ENCODE measurements at places on chromosomes 4 and X.

GRCh38 chr4:111562826-111563225 is 582.4 kb upstream of the FAM241A start:
- DNase-seq, result no peak

DNA sequence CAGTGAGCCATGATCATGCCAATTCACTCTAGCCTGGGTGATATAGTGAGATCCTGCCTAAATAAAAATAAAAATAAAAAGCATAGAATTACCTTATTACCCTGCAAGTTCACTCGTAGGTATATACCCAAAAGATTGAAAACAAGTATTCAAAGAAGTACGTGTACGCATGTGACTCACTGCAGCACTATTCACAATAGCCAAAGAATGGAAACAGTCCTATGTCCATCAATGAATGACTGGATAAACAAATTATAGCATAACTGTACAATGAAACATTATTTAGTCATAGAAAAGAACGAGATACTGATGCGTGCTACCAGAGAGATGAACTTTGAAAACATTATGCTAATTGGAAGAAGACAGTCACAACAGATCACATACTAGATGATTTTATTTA is 204.6 kb upstream of the DIAPH2 start:
- DNase-seq, result no peak

GRCh38 chr4:41070516-41071281 is 143.6 kb downstream of the APBB2 start:
- DNase-seq, result no peak

GRCh38 chrX:12953420-12953819 is 21.5 kb upstream of the TMSB4X start:
- DNase-seq, result no peak

DNA sequence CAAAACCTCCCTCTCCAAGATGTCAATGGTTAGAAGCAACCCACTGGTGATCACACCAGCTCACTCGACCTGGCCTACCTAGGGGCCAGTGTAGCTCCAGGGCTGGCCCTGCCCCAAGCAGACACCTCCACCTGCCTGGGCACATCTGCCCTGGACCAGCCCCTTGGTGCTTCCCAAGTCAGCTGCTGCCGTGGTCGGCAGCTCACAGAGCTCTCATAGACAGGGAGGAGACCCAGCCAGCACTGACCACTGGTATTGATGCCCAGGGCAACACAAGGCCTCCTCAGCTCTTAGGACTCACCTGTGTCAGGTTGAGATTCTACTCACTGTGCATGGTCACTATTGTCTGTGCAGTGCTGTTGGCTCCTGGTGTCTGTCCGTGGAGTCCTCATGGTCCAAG is 51.7 kb downstream of the SEPSECS start:
- no peak for DNase-seq

DNA sequence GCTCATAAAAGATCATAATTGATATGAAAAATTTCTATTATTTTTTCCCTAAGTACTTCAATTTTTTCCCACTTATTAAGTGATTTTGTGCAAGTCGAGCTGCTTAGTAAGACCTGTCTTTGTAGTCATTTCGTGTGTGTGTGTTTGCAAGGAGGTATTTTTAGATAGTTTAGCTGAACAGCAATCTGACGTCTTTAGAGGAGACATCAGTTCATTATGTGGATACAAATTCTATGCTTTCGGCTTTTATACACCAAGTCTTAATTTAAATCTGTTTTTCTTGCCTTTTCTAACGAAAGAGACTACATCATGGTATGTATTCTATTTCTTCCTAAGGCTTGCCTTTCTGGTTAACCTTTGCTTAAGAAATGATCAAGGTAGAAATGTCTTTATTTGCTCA is 179.4 kb downstream of the RAPGEF2 start:
- DNase-seq, result no peak

- no peak for DNase-seq
These were observed 75.4 kb downstream of the AR start for GRCh38 chrX:67619253-67619652.

Data from activated CD4-positive, CD25-positive, alpha-beta regulatory T cell treated with anti-CD3 and anti-CD28 coated beads, Interleukin-2, amount 50 U/mL, for 16 hours (primary cell).